Stimulated activated CD4-positive, alpha-beta T cell treated with anti-CD3 and anti-CD28 coated beads, Interleukin-2, amount 100 ng/mL, for 4 hours (primary cell): ENCODE measurements at places on chromosomes 3 and 15.

- no peak for DNase-seq
Measured at GRCh38 chr15:95880031-95880570, 450.4 kb upstream of the NR2F2 start.

GRCh38 chr3:10835406-10835805 is 19.4 kb downstream of the SLC6A11 start:
- DNase-seq: no peak

- no peak for DNase-seq
Measured at GRCh38 chr3:63753567-63753966, 65.5 kb upstream of the C3orf49 start.

- DNase-seq: no peak
Measured at GRCh38 chr3:140470962-140471361, 206.9 kb upstream of the TRIM42 start.

DNA sequence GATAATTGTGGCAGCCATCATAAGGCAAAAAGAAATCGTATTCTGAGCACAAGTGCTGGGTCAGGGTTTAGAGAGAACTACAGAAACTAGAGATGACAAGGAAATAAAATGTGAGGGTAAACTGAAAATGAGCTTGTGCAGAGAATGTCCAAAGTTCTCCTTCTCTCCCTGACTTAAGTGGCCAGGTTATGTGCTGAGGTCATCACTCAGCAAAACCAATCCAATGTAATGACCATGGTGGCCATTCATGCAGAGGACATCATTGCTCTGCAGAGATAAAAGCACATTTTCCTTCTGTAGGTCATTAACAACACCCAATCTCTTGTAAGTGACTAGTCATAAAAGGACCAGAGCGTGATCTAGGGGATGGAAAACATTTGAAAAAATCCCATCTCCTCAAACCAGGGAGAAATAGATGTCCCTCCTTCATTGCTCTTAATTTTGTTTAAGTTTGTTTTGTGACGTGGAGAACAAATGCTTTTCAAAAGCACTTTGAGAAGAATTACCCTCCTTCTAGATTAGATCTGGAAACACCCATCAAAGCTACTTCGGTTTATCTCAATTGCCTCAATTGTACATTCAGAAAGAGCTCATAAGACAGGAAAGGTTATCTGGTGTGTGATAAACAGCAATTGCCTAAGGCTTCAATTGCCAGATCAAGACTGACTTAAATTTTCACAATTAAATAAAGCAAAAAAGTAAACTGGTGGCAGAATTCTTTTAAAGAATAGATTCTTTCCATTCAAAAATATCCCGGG is 173.4 kb downstream of the SERPINI1 start:
- no peak for DNase-seq

DNA sequence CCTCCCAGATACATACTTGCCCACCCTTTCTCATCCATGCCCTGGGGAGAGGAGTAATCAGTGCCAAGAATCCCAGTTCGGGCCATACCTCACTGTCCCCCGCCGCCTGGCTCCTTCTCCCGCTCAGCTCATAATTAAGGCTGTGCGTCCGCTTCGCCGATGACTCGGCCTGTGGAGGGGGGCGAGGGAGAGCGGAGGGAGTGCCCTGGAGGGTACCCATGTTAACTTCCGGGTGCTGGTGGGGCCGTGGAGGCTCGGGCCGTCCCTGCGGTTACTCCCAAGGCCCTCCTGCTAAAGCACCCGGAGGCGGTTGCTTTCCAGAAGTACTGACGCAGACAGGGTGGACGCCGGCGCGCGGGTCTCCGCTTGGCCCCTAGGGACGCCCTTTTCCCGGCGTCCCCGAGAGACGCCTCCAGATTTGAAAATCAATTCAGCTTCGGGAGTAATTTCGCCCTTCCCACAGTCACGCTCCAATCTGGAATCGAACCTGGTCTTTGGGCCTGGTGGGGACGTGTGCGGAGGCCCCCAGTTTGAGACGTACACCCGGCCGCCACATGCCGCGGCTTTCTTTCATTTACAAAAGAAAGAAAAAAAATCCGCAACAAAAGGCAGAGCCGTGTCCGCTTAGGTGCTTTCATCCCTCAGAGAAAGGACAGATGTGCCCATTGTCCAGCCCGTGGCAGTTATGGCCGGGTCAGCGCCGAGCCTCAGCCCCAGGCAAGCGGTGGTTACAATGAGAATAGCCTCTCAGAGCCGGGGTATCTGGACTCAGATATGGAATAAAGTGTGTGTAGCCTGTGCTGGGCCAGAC is 1.0 kb upstream of the ONECUT1 start:
- no peak for DNase-seq

DNA sequence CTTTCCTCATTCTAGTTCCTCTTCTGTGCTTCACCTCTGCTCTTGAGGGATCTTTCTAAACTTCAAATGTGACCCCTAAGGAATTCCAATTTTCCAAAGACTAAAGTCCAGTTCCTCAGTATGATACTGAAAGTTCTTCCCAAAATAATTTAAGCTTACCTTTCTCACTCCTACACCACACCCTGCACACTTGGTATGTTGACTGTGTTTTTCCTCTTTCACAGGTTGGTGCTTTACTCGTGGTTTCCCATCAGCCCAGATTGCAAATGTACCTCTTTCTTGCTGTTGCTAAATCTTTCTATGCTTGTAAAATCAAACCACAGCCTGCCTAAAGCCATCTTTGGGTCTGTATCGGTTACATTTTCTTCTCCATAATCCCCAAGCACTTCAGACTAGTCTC is 30.5 kb upstream of the CLDN16 start:
- no peak for DNase-seq

- DNase-seq: no peak
Measured at GRCh38 chr3:190048932-190049441, 71.7 kb downstream of the P3H2 start.

DNA sequence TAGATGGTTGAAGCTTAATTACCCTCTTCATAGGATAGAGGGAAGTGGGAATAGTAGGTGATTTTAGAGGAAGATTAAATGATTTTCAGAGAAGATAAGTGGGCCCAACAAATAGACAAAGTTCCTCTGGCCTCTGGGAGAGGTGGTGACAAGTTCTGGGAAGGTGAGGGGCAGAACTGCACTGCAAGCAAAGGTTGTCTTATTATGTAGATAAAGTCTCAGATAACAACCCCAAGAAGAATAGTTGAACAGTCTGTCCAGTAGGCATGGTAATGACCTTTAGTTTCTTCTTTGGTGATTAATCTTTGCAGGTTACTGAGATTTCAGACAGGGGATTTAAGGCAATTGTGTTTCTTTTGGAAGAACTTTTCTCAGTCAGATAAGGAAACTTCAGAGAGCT is 439.1 kb downstream of the ROBO2 start:
- DNase-seq: no peak

GRCh38 chr3:28376424-28376823 is 27.8 kb upstream of the AZI2 start:
- DNase-seq: no peak
